ENCODE measurements at places on chromosomes 11 and 22.

- no peak for DNase-seq
Measured at GRCh38 chr22:40218723-40219294, 41.1 kb downstream of the TNRC6B start.

GRCh38 chr11:130421199-130421585 lies 7.2 kb downstream of the ADAMTS8 start:
- DNase-seq = no peak

DNA sequence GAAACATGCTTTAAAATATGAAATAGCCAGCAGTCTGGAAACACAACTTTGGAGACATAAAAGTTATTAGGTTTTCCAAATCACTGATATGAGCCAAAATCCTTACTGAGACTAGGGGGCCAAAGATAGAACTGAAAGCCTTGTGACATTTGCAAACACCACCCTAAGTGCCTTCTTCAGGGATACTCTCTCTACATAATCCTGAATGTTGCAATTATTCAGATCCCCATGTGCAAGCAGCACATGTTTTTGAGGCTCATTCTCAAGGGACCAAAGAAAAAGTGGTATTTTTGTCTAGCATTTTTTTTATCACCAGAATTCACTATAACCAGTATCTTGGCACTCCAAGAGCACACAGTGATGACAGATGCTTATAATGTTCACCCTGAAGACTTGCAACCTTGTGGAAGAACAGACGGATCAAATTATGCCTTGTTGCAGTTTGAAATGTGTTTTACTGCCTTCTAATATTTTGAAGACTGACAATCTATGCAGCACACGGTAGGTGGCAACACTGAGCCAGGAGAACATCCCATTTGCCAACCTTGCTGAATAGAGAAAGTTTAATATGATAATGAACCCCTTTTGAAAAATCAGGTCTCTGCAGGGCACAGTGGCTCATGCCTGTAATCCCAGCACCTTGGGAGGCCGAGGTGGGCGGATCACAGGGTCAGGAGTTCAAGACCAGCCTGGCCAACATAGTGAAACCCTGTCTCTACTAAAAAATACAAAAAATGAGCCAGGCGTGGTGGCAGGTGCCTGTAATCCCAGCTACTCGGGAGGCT lies 78.5 kb downstream of the PLEKHA7 start:
- no peak for DNase-seq

GRCh38 chr11:70186936-70187335 lies 16.2 kb upstream of the FADD start:
- DNase-seq = no peak

DNA sequence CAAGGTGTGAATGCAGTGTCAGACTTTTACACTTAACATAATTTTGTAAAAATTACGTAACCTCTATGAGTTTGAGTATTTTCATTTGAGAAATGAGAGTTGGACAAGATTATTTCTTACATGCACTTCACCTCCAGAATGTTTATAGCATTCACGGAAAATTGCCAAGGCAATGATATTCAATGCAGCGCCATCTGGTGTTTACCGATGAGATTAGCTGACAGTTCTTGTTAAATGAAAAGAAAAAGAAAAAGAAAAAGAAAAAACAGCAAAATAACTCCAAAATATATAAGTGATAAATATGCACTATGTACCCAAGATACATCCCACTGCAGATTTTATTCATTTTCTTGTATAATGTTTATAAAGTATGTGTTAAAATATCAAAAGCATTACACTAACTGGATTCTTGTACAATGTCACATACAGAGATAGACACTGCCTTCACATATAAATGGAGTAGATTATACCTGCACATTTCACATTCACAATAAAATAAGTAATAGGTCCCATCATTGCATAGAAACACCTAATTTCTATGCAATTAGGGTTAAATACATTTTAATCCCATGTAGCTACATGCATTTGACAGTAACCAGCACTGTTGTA lies 976.3 kb upstream of the FAT3 start:
- DNase-seq = no peak

- no peak for DNase-seq
Measured at GRCh38 chr22:27144321-27144720, 486.9 kb downstream of the MIAT start.

DNA sequence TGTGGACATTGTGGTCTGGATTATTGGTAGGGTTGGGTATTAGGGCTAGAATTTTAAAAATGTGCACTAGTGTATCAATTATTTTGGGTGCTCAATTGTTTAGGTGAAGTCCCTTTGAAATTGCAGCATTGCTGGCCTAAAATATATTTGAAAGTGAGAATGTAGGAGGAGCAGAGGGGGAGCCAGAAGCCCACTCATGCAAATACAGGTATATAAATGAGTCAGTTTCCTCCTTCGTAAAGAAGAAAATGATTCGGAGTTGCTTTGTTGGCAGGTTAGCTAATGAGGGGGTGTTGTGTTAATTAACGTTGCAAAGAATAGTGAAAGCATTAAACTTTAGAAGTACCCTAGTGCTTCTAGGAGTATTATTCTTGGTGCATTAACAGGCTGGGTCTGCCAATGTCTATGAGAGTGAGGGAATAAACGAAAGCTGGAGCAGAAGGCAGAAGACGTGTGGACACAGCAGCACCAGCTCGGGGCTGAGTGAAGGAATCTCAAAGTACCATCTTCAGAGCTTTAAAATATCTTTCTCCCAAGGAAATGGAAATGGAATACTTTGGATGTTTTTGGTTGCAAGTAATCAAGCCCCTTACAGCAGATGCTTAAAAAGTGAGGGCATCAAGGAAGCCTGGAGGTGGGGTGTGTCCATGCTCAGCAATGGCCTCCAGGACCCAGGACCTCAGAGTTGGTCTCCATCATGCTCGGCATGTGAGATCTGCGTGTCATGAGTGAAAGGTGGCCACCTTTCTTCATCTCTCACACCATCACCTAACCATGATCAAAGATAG lies 522.9 kb downstream of the NTM start:
- DNase-seq = no peak

DNA sequence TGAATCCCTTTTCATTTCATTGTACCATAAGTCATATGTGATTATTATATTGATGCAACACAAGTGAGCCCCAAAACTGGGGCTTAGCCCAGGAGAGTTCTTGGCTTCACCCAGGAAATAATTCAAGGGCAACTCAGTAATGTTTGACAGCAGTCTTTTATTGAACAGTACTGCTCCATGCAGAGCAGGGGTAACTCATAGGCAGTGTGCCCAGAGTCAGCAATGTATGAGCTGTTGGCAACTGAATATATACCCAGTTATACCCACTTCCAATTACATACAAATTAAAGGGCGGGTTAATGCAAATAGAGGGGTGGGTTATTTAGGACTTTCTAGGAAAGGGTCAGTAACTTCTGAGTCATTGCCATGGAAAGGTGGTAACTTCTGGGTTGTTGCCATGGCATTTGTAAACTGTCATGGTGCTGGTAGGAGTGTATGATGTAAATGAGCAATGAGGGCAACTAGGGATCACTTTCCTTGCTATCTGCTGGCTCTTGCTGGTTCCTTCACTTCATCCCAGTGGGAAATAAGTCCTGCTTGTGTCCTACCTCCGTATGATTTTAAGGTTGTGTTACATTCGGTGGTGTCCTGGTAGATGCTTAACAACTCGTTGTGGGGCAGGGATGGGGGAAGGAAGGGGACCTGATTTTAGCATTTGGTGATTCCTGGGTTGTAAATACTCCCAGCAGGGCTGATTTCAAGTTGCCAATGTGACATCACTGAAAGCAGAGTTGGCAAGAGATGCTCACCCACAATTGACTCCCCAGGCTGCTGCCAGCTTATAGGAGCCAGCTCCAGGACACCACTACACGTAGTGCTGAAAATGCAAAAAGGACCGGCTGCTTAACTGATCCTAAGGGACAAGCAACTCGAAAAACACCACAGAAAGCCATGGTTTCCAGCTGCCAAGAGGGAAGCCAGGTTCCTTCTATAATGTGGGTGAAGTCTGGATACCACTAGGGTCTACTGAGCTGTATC lies 70.1 kb downstream of the SYT9 start:
- DNase-seq = no peak

GRCh38 chr11:101807531-101807930 lies 107.3 kb upstream of the CEP126 start:
- no peak for DNase-seq

- no peak for DNase-seq
Measured at GRCh38 chr11:100940111-100940510, 189.5 kb downstream of the PGR start.

DNA sequence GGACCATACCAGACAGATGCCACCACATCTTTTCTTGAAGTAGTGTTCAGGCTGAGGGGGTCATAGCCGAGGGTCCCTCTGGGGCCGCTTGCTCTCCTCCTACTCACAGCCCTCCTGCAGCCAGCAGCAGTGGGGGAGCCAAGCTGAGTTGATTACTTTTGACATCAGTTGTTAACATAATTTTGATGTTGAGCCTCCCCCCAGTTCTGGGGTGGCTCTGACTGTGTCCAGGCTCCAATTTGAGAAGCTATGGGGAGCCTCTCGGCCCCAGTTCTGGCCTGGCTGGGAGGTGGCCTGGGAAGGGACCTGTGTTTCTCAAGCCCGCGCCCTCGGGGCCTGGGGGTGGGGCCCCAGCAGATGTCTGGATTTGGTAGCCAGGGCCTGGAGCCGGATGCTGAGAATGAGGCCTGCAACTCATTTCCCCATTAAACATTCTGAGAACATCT lies 47.9 kb downstream of the KCNQ1OT1 start:
- DNase-seq = no peak

DNA sequence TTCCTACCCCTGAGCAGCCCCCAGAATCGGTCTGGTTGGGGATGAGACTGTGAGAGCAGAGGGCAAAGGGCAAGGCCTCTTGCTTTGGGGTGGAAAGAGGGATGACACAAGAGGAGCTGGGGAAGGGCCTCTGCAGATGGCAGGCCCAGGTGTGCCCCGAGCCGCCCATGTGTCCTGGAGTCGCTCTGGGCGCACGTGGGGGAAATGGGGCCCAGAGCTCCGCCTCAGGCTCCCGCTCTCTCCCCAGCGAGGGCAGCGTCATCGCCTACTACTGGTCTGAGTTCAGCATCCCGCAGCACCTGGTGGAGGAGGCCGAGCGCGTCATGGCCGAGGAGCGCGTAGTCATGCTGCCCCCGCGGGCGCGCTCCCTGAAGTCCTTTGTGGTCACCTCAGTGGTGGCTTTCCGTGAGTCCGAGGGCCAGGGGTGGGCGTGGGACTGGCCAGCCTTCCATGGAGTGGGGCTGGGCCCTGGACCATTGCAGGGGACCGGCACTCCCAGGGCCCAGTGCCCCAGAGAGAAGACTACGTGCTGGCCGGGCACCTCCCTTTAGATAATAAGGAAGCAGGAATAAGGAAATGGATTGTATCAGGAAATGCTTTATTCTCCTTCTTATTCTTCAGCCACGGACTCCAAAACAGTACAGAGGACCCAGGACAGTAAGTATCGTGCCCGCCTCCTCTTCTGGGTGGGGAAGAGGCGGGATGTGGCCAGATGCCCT lies 30.1 kb downstream of the ST14 start:
- no peak for DNase-seq

DNA sequence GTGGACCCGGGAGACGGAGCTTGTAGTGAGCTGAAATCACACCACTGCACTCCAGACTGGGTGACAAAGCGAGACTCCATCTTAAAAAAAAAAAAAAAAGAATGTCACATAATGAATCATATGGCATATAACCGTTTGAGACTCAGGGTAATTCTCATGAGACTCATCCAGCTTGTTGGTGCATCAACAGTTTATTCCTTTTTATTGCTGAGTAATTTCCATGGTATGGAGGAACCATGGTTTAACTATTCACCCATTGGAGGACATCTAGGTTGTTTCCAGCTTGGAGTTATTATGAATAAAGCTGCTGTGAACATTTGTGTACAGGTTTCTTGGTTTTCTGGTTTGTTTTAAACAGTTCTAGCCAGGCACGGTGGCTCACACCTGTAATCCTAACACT lies 25.3 kb downstream of the PPARA start:
- no peak for DNase-seq

- DNase-seq = no peak
Measured at GRCh38 chr11:69152733-69153421, 2.9 kb upstream of the SMIM38 start.

GRCh38 chr11:94749369-94749768 lies 18.8 kb upstream of the AMOTL1 start:
- no peak for DNase-seq

DNA sequence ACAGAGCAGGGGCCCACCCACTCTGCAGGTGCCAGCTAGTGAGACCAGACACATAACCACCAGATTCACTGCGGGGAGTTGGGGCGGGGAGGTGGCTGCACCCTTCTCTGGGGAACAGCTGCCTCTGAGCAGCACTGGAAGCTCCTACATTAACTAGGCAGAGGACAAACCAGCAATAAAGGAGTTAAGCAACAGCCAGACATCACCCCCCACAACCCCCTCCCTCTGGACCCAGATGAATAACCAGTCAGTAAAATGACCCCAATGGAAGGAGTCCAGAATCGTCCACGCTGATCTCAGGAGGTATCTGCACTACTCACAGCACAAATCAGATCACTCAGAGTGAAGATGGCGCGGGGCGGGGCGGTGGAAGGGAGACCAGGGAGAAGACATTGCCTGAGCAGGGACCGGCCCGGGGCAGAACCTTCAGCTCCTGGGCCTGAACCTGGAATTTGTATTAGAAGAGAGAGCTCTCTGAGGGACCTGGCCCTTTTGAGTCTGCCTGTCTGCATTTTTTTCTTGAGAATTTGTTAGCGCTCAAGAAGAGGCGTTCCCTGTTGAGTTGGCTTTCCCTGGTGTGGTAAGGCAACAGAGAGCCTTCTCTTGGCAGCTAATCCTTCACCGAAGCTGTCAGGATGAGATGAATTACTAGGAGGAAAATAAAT lies 125.5 kb upstream of the NCAM1 start:
- DNase-seq = no peak

DNA sequence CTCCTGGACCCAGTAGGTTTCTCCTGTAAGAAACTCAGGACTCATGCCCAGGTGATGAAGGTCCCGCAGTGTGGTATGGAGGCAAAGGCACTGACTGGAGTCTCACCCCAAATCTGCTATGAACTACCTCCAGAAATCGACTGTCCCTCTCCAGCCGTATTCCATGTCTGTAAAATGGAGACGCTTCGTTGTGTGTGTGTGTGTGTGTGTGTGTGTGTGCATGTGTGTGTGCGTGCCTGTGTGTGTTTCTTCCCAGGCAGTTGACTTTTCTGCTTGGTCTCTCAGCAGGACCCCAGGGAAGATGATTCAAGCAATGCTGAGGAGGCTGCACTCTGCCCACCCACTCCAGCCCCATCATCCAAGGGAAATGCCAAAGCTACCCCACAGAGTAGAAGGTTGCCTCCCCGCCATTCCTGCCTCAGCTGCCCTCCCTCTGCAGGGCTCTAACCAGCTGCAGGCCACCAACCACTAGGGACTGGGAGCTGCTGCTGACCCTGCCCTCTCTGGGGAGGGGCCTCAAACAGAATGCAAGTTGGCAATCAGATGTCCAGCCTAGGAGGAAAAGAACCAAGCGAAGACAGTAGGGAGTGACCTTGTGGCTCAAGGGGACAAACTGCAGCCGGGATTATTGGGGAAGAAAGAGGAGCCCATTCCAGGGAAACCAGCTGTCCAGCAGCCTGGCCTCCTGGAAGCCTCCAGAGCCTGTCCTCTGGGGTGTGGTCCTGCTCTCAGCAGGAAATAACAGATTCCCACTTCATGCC lies 56.2 kb downstream of the SLC22A12 start:
- DNase-seq = no peak

- DNase-seq = no peak
Measured at GRCh38 chr11:119843877-119844276, 114.9 kb upstream of the NECTIN1 start.

Data from stimulated activated CD8-positive, alpha-beta memory T cell treated with anti-CD3 and anti-CD28 coated beads, Interleukin-12 subunit alpha, Interleukin-12 subunit beta, amount 100 ng/mL, for 4 hours (primary cell).